ENCODE measurements at places on chromosomes 6 and 20.

DNA sequence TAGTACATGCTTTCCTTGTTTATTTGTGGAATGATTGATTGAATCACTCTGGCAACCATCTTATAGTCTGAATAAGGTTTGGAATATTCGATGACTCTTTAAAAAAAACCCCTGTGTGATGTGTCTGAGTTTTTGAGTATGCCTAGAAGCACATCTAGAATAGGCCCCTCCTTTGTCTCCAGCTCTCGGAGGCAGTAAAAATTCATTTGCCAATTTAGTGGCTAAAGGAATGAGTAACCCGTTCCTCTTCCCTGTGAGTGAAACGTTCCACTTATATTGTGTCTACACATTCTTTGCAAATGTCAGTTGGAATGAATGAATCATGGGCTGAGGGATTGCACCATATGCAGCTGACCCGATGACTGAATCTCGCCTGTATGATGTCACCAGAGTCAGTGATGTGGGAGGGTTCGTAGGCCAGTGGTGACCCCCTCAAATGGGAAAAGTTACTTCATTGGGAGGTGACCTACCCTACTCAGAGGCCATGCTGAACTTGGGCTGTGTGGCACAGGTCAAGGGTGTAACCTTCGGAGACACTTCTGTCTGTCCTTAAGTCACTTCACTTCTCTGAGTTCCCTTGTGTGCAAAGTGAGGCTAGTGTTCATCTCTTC, 21.6 kb downstream of the MOCS3 start:
- no peak for DNase-seq

DNA sequence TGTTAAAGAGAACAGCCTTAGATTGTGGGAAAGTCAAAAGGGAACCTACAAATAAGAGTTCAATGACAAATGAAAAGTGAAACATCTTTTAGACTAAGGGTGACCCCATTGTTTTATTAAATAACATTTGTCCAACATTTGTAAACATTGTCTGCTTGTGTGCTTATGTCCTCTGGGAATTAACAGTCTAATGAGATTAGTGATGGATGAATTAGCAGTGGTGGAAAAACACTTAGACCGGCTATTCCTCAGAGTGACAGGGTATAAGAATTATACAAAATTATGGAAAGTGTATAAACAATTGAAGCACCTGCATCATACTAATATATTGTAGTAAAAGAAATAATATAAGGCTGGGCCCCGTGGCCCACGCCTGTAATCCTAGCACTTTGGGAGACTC, 29.3 kb upstream of the HFE start:
- no peak for DNase-seq

DNA sequence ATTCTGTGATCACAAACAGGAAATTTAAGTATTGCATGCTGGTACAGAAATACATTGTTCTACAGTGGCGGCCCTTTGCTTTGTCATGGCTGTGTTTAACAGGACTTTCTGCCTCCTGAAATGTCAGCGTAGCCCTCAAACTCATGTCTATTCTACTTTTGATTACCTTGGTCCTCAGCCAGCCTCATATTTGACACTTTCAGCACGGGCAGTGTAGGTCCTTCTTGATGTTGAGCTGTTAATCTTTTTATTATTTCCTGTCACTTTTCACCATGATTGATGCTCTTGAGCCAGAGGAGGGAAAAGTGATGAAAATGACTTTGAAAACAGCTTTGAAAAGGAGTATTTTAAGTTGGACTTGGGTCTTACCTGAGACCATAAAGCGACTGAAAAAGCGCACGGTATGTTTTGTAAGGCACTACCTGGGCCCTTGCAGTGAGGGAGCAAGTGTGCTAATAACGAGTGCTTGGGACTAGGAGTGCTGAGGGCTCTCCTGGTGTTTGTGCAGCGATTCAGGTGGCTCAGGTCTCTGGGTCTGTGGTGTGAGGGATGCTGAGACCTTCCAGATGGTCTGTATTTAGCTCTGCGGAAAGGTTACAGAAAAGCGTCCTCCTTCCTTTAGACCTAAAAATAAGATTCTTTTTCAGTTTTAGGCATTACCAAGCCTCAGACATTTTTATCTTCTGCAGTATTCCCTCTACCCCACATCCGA, 45.2 kb upstream of the RREB1 start:
- DNase-seq: no peak

- no peak for DNase-seq
Observed at GRCh38 chr6:139852488-139853140, 478.2 kb upstream of the CITED2 start.

GRCh38 chr20:49894073-49894470, 21.3 kb downstream of the SPATA2 start:
- DNase-seq: no peak

- DNase-seq: no peak
Observed at GRCh38 chr6:113344969-113345368, 512.2 kb upstream of the MARCKS start.

GRCh38 chr6:142400495-142400894, 98.7 kb downstream of the ADGRG6 start:
- DNase-seq: no peak

DNA sequence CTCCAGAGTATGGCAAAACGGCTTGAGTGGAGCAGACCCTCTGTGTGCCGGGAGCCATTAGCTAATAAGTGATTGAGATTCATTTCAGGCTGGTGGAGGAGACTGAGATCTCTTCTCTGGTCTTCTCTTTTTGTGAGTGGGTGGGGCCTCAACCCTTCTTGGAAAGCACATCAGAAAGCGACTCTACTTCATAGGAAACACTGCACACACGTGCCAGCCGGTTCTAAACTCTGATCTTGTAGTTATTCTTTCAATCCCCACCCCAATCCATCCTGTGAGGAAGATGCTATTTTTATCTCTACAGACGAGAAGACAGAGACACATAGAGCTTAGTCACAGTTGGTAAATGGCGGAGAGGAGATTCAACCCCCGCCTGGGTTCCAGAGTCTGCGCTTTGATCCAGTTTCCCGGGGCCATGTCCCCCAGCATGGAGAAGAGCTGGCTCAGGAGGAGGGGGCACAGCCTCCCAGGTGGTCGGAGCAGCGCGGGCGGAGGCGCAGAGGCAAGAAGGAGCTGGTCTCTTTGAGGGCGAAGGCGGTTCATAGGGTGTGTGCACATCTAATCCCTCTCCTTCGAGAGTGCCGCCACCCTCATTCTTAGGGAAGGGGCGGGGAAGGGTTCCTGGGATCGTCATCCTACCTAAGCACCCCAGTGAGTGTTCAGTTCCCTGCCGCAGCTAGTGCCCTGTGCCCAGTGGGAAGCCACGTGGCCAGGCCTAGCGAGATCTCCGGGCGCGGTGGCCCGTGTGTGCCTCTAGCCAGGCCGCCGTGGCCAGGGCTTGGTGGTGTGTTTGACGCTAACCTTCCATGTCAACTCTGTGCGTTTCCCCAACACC, 49.0 kb upstream of the TAGAP start:
- DNase-seq: no peak

DNA sequence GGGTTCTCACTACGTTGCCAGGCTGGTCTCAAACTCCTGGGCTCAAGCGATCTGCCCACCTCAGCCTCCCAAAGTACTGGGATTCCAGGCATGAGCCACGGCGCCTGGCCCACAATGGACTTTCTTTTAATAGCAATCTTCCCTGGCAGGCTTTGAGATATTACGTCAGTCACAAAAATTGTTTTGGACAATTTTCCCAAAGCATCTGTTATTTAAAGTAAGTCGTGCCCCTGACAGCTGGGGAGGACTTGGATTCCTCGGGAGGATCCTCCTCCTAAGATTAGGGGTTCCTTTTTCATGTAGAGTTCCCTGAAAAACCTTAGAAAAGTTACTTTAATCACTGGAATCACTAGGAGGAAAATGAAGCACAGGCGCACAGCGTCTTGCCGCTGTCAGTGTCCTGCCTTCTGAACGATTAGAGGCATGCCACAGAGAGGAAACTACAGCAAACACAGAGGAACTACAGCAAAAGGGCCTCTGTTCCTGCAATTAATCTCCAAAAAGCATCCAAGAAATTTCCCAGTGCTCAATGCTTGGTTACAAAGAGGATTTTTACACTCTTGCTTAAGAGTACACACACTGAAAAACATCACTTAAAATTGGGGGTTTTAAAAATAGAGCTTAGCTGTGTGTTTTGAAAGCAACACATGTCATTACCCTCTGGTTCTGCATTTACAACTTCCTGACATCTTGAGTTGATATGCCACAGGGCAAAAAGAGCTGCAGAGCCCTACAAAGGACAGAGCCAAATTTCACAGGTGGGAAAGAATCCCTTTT, 4.5 kb downstream of the ACSS1 start:
- DNase-seq: peak; percentile 75

GRCh38 chr6:57104336-57104735, 14.3 kb downstream of the ZNF451 start:
- no peak for DNase-seq

- no peak for DNase-seq
Observed at GRCh38 chr20:58677079-58677604, 15.5 kb upstream of the NPEPL1 start.

GRCh38 chr6:14924126-14925024, 321.5 kb upstream of the JARID2 start:
- peak; percentile 76 for DNase-seq

- peak; percentile 37 for DNase-seq
Observed at GRCh38 chr6:125791151-125791819, 525 bp downstream of the NCOA7 start.
